ENCODE measurements at places on chromosomes 1 and 21.

GRCh38 chr1:52057876-52058415 is 1.9 kb downstream of the BTF3L4 start:
- no peak for DNase-seq

GRCh38 chr21:41639766-41640165 is 127.1 kb downstream of the RIPK4 start:
- no peak for DNase-seq

DNA sequence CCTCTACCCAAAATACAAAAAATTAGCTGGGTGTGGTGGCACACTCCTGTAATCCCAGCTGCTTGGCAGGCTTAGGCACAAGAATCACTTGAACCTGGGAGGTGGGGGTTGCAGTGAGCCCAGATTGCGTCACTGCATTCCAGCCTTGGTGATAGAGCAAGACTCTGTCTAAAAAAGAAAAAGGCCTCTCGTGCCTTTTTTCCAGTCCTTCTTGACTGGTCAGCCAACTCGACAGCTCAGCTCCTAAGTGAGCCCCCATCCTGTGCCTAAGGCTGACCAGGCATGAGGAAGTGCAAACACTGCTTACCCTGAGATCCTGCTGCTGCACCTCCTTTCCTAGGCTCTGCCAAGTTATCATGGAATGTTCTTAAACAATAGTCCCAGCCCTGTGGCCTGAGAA is 10.1 kb upstream of the PROK1 start:
- no peak for DNase-seq

GRCh38 chr1:59879574-59879973 is 47.0 kb downstream of the CYP2J2 start:
- DNase-seq = peak; percentile 57

DNA sequence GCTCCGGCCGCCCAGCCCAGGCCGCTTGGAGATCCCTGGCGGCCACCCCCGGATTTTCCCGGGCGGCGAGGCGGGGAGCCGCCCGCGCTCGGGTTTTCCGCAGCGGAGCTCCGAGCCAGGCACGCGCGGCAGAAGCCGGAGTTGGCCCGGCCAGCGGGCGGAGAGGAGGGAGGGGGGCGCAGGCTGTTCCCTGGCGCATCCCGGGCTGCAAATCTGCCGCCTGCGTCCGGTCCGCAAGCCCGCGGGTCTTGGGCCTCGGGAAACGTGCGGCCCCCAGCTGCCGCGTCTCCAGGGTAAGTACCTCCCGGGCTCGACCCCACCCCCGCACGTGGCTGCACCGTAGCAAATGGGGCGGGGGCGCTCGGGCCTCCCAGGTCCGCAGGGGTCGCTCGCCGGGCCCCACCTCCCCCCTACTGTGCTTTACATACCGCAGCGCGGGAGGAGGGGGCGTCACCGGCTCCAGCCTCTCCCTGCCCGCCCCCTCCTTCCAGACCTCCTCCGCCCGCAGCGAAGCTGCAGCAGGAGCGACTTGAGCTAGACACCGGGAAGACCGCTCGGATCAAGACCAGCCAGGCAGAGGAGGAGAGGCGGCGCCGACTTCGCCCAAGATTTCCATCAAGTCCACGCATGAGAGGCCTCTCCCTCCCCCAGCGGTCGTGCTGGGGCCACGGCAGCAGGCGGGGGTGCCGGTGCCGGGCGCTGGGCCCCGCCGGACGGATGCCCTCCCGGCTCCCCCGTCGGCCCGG is 1.6 kb downstream of the TMEM200B start:
- DNase-seq = no peak
